ENCODE measurements at places on chromosomes 12 and 14. TPM values are rescaled to one million over a fixed set of nuclear protein-coding genes. Genes with fewer than 3 reads are reported as not detected.

CIROP gene
- not detected for polyA plus RNA-seq

DNA sequence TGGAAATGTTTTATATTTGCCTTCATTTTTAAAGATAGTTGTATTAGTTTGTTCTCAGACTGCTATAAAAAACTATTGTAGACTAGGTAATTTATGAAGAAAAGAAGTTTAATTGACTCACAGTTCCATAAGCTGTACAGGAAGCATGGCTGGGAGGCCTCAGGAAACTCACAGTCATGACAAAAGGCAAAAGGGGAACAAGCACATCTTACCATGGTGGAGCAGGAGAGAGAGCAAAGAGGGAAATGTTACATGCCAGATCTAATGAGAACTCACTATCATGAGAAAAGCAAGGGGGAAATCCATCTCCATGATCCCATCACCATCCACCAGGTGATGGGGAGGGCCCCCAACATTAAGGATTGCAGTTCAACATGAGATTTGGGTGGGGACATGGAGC lies 35.5 kb upstream of the UNC79 start:
- DNase-seq, result no peak

DNA sequence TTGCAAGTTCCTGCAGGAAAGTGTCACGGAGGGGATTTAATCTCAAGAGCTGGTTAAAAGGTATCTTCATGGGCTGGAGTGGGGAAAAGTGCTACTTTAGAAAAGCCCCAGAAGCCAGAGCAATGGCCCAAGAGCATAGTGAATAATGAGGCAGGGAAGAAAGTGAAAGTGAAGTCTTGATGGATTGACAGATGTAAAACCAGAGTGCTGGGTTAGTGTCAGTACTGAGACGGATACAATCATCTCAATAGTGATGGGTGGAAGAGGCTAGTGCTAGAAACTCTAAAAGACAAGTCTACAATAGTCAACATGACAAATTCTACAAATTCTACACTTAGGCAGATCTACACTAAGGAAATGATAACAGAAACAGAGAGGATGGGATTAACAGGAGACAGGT lies 68.1 kb downstream of the CIT start:
- no peak for DNase-seq

- DNase-seq, result no peak
Measured at GRCh38 chr12:113052326-113052725, 4.2 kb upstream of the DTX1 start.

KRT77 gene
- polyA plus RNA-seq, result not detected

KSR2 gene
- under 0.01 TPM for polyA plus RNA-seq

DNA sequence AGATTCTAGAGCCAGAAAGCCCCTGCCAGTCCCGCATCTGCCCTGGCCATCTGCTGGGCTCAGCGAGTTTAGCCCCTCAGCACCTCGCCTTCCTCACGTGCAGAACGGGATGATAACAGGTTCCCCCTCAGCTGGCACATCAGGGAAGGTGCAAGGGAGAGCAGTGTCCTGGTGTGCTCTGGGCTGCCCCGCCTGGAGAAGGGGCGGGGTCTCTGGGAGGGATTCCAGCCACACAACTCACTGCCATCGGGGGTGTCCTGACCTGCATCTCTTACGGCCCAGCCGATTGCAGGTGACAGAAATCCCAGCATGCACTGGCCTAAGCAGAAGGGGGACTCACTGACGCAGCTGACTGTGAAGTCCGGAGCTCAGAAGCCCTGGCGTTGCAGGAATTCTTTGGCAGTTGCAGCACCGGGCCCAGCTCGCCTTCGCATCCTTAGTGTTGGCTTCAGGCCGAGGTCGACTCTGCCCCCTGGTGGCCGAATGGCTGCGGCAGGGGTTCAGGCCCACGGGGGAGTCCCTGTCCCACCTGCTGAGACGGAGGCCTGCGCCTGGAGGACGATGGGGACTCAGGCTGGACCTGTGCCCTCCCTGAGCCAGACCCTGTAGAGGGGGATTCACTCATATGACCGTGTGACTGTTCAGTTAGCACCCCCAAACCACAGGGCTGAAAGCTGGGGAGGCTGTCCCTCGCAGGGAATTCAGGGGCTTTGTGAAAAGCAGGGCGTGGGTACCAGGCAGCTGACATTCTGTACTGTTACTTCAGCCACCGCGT lies 178.6 kb downstream of the ADGRD1 start:
- DNase-seq, result no peak

- no peak for DNase-seq
Measured at GRCh38 chr14:50831726-50832168, 785 bp upstream of the NIN start.
